Stimulated activated CD8-positive, alpha-beta memory T cell treated with anti-CD3 and anti-CD28 coated beads, Interleukin-4, amount 100 ng/mL, for 4 hours (primary cell): ENCODE measurements at places on chromosomes 6 and 20.

DNA sequence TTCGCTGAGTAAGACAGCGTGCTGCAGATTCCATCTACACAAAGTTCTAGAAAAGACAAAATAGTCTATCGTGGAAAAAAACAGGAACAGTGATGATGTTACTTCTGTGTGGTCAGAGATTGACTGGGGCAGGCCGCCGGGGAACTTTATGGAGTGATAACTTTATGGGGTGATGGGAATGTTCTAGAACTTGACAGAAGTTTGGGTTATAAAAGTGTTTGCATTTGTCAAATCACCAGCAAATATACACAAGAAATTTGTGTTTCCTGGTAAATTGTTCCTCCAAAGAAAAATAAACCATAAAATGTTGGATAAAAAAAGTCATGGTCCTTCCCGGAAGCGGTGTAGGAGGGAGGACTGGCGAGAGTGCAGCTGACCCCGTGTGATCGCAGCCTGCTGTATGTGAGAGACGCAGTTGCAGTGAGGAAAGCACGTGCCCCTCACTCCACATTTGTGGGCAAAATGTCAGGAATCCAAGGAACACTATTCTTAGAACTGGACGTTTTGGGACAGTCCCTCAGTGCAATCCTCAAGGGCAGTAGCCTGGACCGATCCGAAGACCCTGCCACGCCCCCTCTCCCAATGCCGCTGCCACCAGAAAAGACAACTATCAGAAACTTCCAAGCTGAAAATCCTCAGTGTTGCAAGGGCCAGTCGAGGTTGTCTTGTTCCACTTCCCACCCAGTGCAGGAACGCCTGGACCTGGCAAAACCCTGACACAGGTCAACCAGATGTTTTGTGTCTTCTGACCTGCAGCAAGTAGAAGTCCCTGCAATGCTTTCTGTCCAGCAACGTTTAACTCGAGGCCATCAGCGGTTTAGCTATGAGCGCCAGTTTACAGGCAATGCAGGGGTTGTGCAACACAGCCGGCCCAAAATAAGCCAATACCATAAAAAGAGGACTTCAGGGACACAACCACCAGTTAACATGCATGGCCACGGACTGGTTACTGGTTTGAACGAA lies 80.5 kb upstream of the QKI start:
- no peak for DNase-seq

GRCh38 chr6:30344191-30344867 lies 627 bp upstream of the RPP21 start:
- DNase-seq: no peak

DNA sequence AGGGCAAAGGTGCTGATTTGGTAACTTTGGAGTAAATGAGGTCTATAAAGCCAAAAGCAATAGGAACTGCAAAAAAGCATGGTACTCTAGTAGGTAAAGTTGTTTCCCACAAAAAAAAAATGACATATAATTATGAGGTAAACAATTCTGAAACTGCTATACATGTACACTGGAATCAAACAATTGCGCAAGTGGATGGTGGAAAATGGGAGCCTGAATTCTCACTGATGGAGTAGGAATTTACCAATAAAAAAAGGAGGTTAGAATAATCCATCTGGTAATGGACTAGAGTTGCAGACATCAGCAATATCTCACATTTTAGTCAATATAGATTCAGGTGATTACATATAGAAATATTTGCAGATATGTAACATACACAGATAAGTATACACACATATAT lies 5.0 kb upstream of the KAT14 start:
- no peak for DNase-seq

GRCh38 chr6:2715737-2716136 lies 35.0 kb downstream of the MYLK4 start:
- DNase-seq: no peak

DNA sequence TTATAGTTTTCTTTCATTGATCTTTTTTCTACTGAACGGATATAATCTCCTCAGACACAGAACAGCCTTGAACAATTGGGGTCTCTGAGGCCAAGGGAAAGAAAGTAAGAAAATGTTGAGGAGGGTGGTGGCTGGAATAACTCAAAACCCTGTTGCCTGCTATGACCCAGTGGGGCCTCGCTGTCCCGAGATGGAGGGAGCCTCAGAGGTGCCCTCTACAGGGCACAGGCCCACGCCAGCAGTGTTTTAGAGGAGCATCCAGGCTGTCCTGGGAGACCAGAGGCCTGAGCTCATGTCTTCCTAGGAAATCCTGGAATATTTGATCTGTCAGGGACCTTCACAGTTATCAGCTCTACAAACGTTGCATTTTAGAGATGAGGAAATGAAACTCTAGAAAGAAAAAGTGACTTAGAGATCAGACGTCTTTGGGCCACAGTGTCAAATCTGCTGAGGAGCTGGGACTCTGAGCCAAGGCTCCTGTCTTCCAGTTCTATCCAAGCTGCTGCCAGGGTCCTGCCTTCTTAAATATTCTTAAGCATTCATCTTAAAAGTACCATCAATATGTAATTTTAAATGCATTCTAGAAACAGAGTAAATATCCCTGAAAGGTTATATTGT lies 26.3 kb downstream of the ALDH5A1 start:
- DNase-seq: no peak

GRCh38 chr6:41594326-41594725 lies 43.9 kb upstream of the MDFI start:
- no peak for DNase-seq

DNA sequence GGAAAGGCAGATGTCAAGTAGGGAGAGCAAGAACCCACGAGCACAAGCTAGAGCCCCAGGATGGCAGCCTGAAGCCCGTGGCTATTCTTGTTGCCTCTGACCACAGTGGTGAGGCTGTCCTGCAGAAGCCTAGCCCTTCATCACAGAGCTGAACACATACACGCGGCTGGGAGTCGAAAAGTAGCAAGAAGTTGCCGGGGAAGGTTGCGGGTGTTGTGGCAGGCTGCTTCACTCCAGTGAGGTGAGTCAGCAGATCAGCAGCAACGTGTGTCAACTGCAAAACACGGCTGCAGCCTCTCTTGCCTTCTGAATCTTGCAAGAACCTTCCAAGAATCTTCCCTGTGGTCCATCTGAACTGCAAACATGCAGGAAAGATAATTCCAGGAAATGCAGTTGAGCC lies 10.6 kb upstream of the STX16 start:
- no peak for DNase-seq

GRCh38 chr20:25216199-25216945 lies 20.9 kb downstream of the ENTPD6 start:
- DNase-seq: no peak

DNA sequence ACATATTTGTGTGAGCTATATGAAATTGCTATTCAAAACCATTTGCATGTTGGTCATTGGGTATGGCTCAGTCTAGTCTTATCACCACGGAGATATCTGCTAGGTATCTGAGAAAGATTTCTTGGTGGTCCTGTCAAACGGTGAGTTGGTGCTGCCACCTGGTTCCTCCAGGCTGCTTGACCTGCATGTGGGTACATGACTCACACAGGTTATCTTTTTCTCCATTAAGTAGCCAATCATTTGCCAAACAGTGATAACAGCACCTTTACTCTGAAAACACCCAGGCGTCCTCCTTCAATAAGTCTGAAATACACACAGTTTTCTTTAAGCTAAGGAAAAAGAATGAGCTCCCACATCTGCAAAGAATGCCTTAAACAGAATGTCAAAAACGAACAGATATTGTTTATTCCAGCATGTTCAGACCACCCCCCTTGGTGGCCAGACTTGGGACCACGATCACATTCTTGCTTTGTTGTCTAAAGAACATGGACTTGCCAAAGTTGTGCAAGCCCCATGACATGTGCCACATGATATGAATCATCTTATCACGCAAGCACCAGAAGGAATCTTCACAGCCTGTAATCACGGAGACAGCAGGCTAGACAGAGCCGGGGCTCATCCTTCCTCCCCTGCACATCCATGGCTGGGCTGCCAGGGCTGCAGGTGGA lies 200.7 kb upstream of the THBS2 start:
- no peak for DNase-seq

- DNase-seq: no peak
These were observed at the start of gene AFDN for GRCh38 chr6:167826896-167827582. Gene AFDN, plus strand, starts transcription at chr6:167826911. Its CDS starts 222 bp downstream, at chr6:167827133.

- DNase-seq: no peak
These were observed 144.2 kb downstream of the PREX1 start for GRCh38 chr20:48683467-48684175.

DNA sequence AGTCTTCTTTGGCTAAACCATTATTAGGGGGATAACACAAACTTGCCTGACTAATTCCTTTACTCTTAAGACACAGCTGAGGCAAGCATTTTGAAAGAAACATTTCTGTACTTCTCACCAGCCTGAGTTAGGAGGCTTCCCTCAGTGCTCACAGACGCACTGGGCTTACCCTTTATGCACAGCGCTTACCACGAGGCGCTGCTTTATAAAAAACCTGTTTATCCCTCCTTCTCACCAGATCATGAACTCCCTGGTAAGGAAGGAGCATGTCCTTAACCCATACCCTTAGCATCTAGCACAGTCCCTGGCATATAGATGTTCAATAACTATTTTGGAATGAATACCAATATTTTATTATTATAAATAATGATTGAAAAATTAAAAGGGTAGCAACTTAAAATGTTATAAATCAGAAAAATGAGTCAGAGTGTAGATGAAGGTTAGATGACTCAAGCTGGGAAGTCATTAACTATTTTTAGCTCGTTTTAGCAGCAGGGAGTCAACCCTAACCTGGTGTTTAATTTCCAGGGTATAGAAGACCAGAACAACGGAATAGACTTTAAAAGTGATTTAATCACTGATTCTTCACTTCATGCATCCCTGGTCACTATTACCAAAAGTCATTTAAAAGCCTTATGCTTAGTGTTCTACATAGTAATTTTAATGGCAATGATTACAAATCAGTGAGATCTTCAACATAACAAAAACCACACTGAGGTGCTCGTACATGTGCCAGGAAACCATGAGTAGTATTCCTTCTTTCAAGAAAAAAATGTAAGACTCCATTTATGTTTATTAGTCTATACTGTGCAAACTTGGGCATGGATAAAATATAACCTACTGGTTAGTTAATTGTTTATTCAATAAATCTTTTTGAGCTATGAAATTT lies 4.1 kb upstream of the TPD52L1 start:
- no peak for DNase-seq

DNA sequence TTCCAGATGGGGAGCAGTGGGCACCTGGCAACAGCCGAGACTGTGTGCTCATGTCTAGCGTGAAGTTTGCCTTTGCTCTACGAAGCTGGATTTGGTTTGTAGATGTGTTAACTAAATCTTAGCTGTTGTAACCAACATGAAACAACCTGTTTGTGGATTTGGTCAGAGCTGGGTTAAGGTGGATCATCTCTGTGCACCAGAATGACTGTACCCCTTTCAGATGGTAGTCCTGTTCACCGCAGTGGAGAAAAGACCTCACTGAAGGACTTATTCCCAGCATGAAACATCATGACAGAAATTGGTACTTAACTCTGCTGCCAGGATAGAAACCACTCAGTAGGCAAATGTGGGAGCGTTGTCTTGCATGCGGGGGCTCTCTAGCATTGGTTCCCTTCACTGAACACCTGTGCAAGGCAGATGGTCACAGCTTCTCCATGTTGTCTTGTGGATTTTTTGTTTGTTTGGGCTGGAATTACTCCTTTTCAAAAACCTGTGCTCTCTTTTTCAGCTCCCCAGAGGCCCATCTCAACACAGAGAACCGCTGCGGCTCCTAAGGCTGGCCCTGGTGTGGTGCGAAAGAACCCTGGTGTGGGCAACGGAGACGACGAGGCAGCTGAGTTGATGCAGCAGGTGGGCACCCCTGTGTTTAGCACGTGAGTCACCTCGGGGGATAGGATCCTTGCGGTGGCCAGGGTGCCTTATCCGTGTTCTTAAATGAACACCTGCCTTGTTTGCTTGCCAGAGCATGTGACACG lies 19.3 kb upstream of the EFCAB8 start:
- DNase-seq: no peak

DNA sequence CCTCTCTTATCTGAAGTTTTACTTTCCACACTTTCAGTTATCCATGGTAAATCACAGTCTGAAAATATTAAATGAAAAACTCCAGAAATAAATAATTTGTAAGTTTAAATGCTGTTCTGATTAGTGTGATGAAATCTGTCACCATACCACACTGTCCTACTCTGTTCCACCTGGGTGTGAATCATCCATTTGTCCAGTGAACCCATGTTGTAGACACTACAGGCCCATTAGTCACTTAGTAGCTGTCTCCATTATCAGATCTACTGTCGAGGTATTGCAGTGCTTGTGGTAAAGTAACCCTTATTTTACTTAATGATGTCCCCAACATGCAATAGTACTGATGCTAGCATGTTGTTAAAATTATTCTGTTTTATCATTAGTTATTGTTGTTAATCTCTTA lies 29.2 kb upstream of the MMS22L start:
- DNase-seq: no peak

DNA sequence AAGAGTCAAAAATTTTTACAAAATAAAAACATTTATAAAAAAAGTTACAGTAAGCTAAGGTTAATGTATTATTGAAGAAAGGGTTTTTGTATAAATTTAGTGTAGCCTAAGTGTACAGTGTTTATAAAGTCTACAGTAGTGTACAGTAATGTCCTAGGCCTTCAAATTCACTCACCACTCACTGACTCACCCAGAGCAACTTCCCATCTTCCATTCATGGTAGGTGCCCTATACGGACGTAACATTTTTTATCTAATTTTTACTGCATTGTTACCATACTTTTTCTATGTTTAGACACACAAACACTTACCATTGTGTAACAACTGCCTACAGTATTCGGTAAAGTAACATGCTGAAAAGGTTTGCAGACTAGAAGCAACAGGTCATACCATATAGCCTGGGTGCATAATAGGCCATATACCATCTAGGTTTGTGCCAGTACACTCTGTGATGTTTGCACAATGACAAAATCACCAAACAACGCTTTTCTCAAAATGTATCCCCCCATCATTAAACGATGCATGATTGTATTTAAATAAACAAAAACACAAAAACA lies 6.0 kb downstream of the MTFR2 start:
- DNase-seq: no peak

DNA sequence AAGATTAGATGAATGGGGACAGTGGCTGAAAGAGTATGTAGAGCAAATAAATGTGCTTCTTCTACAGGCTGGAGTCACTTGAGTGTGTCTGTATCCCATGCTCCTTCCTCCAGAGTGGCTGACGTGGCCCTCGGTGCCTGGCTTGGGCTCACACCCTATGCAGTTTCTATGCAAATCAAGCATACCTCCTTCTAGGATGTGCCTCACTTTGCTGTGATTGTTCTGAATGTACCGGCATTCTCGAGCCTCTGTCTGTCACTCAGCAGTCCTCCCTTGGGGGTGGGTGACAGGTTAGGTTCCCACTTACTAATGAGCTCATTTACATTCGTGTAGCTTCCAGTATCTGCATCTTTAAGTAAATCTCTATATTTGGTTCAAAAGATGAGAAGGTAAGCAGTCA lies 55.1 kb upstream of the HDDC2 start:
- no peak for DNase-seq
